ENCODE measurements at places on chromosomes 5 and 9.

GRCh38 chr5:4295663-4296339 is 700.2 kb downstream of the IRX1 start:
- no peak for DNase-seq

DNA sequence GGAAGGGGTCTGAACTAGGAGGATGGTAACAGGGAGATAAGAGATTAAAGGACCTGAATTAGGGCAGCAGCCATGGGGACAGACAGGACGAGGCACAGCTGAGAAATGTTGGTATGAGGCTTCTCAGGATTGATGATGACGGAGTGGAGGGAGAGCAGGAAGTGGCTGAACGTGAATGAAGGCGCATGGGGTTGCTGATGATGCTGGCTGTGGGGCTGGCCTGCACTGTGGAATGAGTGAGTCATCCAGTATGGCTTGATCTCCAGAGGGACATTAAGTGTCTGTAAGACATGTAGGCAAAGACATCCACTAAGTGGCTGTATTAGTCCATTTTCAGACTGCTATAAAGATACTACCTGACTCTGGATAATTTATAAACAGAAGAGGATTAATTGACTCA is 256.4 kb downstream of the ICE1 start:
- no peak for DNase-seq

GRCh38 chr5:109750463-109750862 is 60.7 kb downstream of the MAN2A1 start:
- no peak for DNase-seq

DNA sequence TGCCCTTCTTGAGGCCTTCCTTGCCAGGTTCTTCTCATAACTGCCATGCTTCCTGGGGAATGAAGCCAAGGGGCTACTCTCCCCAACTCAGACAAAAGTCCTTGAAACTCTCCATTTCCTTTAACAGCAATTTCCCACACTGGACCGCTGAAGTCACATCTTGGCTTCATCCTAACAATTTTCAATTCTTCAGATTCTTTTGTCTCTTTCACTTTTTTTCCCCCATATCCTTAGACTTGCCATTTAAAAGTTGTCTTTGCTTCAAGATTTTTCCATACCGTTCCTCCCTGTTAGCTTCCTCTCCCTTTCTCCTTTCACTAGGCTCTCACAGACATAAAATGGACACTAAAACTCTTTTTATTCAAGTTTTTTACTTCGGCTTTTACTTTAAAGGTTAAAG is 93.1 kb upstream of the ITGA1 start:
- no peak for DNase-seq

GRCh38 chr9:32292611-32293010 is 91.8 kb upstream of the ACO1 start:
- no peak for DNase-seq

GRCh38 chr5:137731176-137731575 is 4.7 kb downstream of the KLHL3 start:
- DNase-seq, result no peak

Measured in CD4-positive, alpha-beta T cell treated with Interleukin-1 beta for 1 hour (primary cell).